Activated CD4-positive, alpha-beta T cell treated with anti-CD3 and anti-CD28 coated beads, Interleukin-2, amount 10 ng/mL, durations not matched to agents 7 days and 5 days (primary cell): ENCODE measurements at places on chromosomes 1 and 21.

GRCh38 chr1:181656491-181656890 is 173.2 kb downstream of the CACNA1E start:
- DNase-seq = no peak

DNA sequence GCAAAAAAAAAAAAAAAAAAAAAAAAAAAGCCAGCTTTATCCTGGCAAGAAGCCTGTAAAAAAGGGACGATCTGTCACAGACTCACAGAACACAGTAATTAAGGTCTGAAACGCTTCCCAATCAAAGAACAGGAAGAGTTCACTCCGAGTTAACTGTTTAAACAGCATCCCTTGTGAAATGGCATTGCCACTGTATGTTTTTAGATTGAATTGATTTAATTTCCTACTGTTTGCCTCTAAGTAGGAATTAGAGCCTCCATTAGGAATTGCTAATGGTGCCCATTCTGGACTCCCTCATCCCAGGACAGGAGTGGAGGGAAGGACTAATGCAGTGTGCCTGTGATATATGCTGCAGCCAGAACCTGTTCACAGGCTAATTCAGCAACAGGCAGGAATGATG is 370.8 kb downstream of the RWDD3 start:
- DNase-seq = no peak

DNA sequence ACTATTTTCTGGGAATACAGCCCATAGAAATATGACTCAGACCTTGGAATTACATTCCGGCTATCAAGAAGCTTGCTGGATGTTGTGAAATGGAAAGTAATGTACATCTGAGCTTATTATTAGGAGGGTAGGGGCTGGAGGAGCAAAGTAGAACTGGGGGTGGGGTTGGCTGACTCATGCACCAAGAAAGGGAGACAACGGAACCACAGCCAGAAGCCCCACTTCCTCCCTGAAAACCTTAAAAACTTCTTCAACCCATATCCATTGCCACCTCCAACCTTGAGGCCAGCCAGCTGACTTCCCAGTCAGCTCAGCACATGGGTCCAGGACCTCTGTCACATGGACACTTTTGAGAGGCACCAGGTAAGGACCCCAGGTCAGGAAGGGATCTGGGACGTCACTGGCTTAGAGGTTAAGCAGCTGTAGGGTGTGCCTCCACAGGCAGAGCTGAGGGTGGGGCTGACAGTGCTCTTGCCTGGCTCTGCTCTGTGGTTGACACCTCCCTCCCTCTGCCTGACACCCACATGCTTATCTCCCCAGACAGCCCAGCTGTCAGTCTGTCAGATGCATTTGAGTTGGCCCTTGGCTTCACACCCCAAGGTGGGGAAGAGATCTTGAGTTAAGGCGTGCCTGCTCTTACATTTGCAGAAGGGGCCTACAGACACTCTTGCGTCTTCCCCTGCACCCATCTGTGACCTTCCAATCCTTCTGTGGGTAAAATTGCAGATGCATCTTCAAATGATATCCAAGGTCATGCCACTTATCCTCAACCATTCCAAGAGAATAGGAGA is 5.7 kb upstream of the ZNF683 start:
- DNase-seq = peak; percentile 88

DNA sequence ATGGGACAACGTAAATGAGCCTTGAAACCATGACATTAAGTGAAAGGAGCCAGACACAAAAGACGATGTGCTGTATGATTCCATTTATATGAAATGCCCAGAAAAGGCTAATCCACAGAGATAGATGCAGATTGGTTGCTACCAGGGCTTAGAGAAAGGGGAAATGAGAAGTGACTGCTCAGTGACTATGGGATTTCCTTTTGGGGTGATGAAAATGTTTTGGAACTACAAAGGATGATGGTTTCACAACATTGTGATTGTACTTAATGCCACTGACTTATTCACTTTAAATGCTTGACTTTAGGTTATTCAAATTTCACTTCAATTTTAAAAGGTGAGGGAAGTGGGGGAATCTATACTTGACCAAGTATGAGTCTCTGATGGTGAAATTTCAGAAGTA is 414.3 kb downstream of the SETD4 start:
- no peak for DNase-seq

GRCh38 chr1:24045771-24046170 is 65.6 kb upstream of the SRSF10 start:
- DNase-seq = no peak

- DNase-seq = no peak
Observed at GRCh38 chr1:22829309-22829989, 118.8 kb downstream of the EPHB2 start.

DNA sequence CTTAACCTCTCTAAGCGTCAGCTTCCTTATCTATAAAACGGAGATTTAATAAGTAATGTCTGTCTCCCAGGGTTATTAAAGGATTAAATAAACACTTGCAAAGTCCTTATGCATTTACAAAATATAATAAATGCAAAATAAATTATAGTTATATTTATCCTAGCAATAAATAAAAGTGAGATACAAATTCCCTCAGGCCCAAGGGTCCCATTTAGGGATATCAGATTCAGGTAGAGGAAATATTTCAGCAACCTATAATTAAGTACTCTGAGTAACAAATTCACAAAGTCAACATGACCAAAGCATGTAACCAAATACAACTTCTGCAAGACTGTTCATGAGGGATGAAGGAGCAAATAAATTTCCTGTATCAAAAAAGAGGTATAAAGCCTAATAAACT is 17.9 kb downstream of the NVL start:
- DNase-seq = no peak
